SW 1271 (cell line): ENCODE measurements at places on chromosomes 7 and 10.

DNA sequence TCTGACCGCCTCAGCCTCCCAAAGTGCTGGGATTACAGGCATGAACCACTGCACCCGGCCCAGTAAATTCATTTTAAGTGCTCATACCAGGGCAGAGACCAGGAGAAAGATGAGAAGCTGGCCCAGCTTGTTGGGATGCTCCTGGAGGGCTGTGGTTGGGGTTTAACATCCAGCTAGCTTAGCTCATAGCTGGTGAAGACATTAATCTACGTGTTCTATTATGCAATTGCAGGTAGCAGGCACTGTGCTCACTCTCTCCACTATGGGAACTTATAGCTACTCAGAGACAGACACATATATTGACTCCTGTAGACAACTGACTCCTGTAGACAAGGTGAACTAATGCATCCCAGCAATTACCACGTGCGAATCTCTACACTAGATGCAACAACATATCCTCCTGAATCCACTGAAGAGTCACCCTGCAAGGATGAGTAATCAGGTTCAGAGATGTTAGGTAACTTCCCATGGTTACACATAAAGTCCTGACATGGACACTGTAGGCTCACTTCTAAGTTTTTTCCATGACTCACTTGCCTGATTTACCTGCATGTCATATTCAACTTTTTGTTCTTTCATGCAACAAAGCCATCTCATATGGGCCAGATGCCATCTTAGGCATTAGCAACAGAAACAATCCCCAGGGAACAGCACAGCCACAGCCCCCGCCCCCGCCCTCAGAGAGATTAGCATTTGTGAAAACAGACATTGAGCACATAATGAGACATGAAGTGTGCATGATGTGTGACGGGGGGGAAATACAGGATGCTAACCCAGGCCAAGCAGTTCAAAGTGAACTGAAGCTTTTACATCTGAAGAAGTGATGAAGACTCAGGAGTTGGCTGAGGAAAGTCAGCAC is 37.2 kb downstream of the ERLIN1 start:
- DNase-seq = no peak

DNA sequence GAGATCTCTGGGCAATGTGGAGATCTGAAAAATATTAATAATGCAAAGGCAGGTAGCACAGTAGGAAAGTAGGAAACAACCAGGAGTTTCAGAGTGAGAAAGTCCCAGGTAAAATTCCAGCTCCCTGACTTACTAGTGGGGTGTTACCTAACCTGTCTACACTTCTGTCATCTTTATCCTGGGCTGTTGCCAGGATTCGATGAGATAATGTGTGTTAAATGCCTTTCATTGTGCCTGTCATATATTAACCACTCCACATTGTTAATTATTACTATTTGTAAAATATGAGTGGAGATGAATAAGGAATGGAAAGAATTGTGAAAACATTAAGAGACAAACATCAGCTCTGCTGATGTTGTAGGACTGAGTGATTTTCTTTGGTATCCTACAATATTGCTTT is 50.0 kb upstream of the FRMD4A start:
- no peak for DNase-seq

DNA sequence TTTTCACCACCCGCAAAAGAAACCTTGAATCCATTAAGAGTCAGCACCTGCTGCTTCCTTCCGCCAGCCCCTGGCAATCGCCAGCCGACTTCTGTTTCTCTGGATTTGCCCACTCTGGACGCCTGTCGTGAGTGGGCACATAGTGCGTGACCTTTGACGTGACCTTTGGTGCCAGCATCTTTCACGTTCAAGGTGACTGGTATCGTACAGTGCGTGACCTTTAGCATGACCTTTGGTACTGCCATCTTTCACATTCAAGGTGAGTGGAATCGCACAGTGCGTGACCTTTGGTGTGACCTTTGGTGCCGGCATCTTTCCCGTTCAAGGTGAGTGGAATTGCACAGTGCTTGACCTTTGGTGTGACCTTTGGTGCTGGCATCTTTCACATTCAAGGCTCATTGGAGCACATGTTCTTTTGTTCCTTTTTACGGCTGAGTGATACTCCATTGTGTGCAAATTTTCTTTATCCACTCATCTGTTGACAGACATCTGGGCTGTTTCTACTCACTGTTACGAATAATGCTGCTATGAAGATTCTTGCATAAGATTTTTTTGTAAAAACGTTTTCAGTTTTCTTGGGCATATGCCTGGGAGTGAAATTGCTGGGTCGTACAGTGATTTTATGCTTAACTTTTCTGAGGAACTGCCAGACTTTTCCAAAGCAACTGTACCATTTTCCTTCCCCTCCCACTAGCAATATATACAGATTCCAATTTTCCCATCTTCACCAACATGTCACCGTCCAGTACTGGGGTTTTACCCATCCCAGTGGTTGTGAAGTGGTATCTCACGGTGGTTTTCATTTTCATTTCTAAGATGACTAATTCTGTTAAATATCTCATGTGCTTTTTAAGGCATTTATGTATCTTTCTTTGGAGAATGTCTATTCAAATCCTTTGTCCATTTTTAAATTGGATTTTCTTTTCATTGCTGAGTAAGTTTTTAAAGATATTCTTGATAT is 145.3 kb downstream of the DIP2C start:
- no peak for DNase-seq

GRCh38 chr7:120421151-120421651 is 148.2 kb downstream of the KCND2 start:
- DNase-seq = no peak

- DNase-seq = no peak
These were observed 427.4 kb downstream of the SORCS3 start for GRCh38 chr10:105068497-105068896.

- DNase-seq = no peak
These were observed 42.8 kb upstream of the SEPHS1 start for GRCh38 chr10:13390604-13391522.

DNA sequence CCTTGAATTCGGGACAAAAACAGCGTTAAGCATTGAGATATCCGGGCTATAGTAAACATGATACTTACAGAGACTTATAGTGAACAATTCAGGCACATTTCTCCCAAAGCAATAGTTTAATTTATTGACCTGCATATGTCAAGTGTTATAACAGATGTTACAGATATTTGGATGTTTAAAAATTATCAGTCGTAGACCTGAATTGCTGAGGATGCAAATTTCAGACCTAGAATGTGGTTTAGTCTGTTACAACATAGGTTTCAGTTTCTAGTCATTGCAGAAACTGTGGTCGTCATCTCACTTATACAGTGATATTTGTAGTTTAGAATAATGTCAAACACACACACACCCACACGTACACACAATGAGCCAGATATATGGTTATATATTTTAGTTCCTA is 85.2 kb downstream of the VTI1A start:
- no peak for DNase-seq

DNA sequence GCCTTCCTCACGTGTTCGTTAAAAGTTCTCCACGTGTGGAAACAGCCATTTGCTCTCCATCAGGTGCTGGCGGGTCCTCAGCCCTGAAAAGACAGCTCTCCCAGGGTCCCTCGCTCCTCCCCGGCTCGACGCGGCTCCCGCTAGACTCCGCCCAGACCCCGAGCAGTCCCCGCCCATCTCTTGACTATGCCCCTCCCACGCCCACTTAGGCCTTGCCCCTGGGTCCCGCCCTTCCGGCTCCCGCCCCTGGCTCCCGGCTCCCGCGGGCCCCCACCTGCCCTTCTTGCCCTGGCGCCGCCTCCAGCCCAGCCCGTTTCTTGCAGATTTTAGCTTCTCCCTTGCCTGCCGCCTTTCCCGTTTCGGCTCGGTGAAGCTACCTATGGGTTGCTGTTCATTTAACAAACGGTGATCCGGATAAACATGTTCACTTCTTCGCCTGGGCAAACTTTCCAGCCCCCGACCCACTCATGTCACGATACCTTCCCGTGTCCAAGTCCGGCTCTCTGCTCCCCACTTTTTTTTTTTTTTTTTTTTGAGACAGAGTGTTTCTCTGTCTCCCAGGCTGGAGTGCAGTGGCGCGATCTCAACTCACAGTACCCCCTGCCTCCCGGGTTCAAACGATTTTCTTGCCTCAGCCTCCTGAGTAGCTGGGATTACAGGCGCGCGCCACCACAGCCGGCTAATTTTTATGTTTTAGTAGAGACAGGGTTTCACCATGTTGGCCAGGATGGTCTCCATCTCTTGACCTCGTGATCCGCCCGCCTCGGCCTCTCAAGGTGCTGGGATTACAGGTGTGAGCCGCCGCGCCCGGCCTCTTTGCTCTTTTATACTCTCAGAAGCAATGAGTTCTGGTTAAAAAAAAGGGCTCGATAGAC is 830 bp upstream of the ZNF438 start:
- peak; percentile 88 for DNase-seq

DNA sequence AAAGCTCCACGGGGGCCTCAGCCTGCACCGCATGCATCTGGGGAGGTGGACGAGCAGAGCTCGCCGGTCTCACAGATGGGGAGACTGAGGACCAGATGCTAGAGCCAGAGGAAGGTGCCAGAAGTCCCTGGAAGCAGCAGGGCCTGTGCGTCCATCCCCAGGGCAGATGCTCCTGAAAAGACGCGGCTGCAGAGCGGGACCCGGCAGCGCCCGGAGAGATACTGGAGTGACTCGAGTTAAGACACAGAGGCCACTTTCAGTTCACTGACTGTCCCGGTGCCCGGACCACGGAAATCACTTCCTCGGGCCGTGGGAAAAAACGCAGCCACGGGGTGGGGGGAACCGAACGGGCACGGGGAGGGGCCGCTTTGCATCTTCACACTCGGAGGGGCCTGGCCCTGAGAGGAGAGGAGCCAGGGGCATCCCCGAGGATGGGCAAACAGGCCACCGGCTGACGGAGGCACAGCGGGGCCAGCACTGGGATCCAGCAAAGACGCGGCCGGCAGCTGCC is 85.4 kb downstream of the FOXL3 start:
- no peak for DNase-seq

- DNase-seq = no peak
These were observed 146.3 kb downstream of the SKIDA1 start for GRCh38 chr10:21379143-21379542.

DNA sequence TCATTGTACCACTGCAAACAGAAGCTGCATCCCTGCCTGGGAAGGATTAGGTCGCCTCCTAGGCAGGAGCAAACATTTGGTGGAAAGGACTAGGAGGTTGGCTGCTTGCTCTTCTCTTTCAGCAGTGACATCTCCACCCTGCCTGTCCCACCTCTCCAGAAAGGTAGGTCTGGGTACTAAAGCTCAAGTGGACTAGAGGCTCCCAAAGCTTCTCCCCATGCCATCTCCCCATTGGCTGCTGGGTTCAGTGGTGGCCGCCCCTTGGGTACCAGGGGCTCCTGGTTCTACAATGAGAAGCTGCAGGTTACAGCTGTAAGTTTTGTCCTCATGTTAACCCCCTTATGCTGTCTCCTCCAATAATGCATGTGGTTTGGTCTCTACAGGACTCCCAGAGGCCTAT is 180.7 kb upstream of the MKI67 start:
- no peak for DNase-seq

- no peak for DNase-seq
These were observed 9.6 kb downstream of the SYPL1 start for GRCh38 chr7:106102387-106102966.

GRCh38 chr7:83271212-83272099 is 108.8 kb upstream of the PCLO start:
- DNase-seq = no peak

DNA sequence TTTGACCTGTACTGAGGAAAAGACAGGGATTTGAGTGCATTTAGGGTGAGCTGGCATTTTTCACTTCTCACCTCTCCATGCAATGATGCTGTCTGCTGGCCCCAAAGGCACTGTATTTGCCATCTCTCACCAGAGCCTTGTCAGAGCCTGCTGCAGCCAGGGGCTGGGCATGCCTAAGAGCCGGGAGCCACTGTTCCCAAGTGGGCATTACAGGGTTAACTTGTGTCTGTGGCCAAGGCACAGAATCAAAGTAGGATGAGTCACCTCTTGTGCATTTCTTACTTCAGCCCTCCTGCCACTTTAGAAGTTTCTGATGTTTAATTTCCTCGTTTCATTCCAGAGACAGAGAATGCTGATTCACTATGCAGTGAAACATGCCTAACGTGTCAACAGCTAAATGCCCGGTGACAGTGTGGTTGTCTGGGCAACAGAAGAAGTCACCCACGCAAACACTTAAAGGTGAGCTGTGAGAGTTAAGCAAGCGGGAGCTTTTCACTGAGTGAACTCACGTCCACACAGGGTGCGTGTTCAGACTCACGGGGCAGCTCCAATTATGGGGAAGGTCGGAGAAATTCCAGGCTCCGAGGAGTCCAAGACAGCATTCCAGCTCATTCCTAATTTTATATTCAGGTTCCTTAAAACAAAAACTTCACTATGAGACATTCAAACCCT is 57.1 kb upstream of the IGFBP3 start:
- DNase-seq = peak; percentile 97

GRCh38 chr10:69460576-69461242 is 9.4 kb downstream of the TSPAN15 start:
- no peak for DNase-seq

- DNase-seq = no peak
These were observed 6.9 kb upstream of the PSMG3 start for GRCh38 chr7:1576521-1577253.

GRCh38 chr7:130912862-130913638 is 179.0 kb upstream of the KLF14 start:
- peak; percentile 98 for DNase-seq

DNA sequence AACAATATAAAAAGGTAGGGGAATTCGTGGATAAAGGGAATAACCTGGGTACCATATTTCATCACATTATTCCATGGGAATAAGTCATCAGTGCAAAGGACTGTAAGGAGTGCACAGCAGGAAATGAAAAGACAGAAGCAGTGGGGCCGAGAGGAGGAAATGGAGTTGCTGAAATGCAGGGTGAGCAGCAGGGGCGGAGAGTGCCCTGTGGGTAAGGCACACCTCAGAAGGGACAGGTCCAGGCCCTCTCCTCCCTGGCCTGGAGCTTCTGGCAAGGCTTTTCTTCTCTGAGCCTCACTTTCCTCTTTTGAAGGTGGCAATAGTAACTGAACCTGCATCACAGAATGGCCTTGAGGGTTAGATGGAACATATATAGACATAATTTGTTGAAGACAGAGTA is 26.2 kb downstream of the IKZF1 start:
- DNase-seq = no peak

- DNase-seq = no peak
These were observed 23.3 kb downstream of the AQP1 start for GRCh38 chr7:30934732-30935568.

DNA sequence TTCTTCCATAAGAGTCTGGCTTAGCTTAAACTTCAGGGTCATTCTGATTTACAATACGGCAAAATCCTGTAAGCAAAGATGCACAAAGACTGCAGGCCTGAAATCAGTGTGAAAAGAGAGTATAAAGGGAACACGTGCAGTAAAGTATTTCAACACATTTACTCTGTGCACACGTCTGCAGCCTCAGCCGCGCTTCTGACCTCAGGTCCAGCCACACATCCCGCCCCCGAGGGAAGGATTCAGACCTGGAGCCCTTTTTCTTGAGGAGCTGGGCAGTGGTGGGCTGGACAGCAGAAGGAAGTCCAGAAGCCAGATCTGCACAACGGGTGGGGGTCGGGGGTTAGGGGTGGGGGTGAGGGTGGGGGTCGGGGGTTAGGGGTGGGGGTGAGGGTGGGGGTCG is 58.9 kb upstream of the FAM20C start:
- no peak for DNase-seq

GRCh38 chr10:68560943-68561864 is 1.1 kb downstream of the TET1 start:
- DNase-seq = no peak
